ENCODE measurements at places on chromosomes 2 and 18.

DNA sequence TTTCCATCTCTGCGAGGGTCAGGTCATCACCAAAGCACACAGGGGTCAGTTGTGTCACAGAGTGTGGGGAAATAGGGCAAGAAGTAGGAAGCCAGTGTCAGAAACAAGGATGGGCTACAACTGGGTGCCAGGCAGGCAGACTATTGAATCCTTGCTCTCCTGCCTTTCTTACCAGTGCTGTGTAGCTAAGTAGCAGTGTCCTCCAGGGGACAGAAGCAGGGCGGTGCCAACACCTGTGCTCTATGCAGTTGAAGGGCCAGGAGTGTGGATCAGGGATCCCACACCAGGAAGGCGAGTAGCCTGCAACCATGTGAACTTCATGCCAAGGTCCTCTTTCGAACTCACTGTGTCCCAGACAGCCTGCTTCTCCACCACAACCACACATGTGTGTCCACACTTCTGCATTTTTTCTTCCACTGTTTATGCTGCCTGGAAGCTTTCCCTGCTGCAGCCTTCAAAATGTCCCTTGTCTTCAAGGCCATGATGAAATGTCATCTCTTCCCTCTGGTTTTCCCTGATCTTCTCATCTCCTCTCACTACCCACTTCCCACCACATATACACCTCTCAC, 25.4 kb upstream of the REG3G start:
- DNase-seq = no peak

GRCh38 chr2:238915196-238915595, 67.3 kb downstream of the TWIST2 start:
- no peak for DNase-seq

- no peak for DNase-seq
These were observed 20.5 kb upstream of the TNFAIP6 start for GRCh38 chr2:151336863-151337371.

- DNase-seq = no peak
These were observed 361.2 kb upstream of the HNRNPA3 start for GRCh38 chr2:176851200-176851888.

GRCh38 chr2:146604521-146604920, 1240.3 kb upstream of the ACVR2A start:
- DNase-seq = no peak

DNA sequence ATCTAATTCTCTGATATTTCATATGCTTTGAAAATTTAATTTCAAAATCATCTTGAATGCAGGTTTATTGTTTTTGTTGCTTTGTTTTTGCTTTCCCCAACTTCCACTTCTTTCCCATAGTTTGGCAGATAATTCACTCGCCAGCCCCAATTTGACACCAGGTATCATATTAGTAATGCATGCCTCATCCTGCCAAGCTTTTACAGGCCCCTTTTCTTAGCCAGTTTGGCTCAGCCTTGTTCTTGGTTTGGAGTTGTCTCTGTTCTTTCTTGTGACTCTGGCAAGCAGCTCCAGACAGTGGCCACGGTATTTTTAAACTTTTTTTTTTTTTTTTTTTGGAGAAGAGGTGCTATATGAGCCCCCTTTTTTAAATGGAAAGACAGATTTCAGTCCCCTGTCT, 65.3 kb downstream of the PMS1 start:
- DNase-seq = no peak

DNA sequence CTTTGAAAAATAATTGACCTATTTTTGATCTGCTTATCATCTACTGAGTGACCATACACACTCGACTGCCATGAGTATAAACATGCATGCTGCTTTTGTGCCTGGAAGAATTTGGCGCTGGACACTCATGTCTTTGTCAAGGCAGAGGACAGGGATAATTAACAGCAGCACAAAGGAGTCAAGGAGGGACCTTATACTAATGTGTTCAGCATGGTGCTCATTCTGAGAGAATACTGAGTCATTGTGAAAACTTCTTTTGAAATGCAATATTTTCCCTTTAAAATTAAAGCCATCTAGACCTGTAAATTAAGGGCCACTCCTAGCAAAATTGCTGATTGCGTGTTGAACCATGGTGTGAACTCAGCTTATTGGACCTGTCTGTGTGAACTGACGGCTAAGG, 116.3 kb downstream of the ZNF532 start:
- DNase-seq = no peak

DNA sequence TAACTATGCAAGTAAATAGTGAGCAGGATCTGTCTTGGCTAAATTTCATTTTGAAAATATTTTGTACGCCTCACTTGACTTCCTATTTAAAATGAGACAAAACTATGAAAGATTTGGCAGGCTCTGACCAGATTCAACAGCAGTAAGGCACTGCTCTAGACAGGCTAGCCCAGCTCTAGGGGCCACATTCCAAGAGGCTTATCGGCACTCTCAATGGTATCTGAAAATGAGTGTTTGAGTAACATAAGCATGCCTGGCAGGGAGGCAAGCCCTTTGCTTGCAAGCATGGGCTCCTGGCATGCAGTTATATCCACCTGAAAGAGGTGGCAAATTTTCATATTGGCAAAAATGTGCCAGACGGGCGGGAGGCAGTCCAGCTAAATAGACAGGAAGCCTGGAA, 10.5 kb downstream of the CAPN13 start:
- no peak for DNase-seq

DNA sequence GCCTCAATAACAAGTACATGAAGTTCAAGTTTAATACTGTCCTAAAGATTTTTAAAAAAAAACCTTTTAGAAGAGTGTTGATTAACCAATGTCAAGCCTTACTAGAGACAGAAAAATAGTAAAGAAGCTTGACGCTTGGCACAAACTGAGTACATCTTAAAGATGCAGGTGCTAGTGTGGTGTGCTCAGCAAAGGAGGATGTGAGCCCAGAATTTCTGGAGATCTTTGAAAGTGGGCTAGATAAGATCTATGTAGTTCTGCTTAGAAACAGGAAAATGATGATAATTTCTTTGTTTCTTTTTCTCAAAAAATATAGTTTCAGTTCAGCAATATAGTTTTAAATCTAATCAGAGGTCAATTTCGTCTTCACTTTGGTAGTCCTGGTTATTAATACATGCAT, 118.3 kb upstream of the KLHL14 start:
- DNase-seq = no peak

DNA sequence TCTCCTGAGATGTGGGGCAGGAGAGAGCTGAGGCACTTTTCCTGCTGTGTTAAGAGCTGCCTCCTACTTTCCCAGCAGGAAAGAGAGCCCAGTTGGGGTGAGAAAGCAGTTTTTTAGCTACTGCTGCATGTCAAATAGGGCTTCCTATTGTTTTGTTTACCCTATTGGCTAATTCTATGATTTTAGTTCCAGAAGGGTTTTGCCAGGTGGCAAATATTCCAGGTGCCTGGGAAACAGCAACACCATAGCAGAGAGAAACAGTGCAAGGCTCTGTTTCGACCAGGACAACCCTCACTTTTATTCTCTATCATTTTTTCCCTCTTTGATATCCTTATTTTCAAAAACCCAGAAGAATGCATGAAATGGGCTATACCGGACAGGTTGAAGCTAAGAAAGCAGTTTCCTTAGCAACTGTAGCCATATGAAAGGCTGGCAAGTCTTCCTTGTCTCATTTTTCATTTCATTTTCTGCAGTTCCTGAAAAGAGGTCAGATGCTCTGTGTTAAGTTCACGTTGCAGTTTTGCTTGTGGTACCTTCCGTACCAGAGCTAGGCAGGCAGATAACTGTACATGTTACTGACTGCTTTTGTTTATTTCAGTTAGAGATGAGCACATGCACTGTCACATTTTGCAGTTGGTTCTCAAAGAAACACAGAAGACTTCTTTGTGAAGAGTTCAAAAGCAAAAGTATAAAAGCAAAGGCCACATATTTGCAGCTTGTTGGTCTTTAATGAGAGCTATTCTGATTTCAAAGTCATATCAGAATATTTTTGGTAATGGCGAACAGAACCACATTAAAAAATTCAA, 84.8 kb downstream of the AQP4 start:
- no peak for DNase-seq

GRCh38 chr2:203673933-203674332, 32.5 kb upstream of the CD28 start:
- no peak for DNase-seq

DNA sequence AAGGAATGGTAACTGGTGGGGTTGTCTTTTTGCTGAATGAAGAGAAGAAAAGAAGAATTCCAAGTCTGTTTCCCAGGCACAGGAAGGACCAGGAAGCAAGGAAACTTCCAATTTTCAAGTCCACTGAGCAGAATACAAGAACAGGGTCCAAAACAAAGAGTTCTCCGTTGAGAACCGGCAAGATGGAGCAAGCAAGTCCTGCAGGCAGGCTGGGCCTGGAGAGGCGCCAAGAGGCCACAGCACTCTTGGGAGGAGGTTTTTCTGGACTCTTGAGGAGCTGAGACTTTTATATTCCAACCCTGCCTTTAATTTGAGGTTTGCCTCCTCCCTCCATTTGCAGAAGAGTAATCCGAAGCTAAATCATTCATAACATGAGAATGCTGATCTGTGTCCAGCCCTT, 224.5 kb downstream of the IKZF2 start:
- DNase-seq = no peak

DNA sequence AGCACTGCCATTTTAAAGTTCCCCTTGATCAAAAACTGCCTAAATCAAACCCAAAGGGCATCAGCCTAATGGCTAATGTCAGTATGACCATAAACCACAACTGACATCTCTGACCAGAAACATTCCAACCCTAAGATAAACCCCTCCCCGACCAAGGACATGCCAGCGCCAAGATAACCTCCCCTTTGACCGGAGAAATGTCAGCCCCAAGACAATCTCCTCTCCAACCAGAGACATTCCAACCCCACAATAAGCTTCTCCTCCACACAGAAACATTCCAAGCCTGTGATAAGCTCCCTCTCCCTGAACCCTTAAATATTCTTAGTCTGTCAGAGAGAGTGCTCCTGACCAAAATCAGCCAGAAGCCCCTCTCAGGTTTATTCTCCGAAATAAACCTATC, 188.3 kb upstream of the MSH6 start:
- DNase-seq = no peak

DNA sequence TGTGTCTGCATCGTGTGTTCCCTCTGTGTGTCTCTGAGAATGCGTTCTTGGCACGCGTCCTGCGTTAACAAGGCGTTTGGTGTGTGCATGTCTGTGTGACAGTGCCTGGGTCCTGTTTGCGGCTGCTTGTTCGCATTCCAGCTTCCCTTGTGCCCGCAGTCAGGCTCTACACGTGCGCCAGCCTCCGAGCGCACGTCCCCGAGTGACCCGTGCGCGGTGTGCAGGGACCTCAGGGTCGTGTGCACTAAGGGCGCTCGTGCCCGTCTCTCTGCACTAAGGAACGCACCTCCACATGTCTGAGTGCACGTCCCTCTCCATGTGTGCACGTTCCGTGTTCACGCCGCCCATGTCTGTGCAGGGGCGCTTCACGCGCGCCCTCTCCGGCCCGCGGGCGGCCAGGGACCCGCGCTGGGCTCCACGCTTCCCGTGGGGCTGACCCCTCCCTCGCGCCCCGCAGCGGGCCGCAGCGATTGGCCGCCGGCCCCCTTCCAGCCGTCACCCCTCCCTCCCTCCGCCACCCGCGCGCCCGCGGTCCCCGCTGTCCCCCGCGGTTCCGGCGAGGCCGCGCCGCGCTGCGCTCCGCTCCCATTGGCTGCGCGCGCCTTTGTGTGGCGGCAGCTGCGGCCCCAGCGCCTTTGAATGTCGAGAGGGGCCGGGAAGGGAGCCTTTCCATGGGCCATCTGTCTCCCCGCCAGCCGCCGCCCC, 229.4 kb downstream of the HAUS1 start:
- DNase-seq = no peak
